ENCODE measurements at places on chromosomes 5 and 9.

DNA sequence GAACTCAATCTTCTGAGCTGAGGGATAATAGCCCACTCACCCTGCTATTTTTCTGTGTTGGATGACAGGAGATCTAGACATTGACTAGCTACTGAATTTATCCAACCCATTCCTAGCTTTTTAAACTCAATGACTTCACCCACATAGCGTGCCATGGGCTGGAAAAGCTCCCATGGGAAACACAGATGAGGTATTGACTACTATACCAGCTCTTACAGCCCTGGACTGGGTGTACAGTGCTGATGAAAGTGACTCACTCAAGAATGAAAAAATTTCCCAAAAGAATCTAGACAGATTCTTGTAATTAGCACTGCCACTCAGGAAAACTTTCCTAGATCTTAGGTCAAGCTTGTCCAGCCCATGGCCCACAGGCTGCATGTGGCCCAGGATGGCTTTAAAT, 72.7 kb upstream of the NREP start:
- no peak for DNase-seq

DNA sequence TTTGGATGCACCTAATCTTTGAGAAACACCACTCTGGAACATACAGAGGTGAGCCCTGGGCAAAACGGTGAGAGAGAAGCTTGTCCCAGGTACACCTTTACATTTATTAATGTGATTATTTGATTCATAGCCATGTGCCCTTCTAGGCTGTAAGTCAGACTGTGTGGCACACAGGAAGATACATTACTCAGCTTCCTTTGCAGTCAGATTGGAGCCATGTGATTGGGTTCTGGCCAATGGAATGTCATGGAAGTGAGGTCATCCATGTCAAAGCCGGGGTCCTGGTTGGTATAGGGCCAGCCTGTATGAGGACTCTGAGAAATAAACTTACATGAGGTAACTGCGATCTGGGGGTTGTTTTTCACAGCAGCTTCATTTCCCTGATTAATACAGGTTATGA, 106.8 kb upstream of the CD180 start:
- DNase-seq = no peak

DNA sequence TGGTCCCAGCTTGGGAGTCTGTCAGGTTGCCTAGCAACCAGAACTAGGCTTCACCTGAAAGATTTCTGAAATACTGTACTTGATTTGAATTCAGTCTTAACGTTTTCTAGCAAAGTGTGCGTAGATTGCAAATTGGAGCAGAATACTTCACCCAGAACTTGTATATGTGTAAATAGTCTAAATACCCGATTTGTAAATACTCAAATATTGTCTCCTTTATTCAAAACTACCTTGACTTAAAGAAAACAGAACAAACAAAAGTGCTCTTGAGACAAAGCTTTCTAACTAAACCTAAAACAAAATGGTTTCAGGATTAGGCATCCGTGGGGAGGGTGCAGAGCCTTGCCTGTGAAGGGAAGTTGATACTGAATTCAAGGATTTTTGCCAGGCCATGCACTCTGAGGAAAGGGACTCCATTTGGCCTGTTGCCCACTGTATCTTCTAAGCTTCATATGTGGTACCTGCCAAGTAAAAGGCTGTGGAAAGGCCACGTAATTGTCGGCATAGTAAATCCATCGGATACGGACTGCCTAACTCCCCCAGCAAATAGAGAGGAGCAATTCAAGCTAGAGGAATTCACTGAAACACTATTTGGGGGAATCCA, 744 bp upstream of the HMGCS1 start:
- peak; percentile 91 for DNase-seq

DNA sequence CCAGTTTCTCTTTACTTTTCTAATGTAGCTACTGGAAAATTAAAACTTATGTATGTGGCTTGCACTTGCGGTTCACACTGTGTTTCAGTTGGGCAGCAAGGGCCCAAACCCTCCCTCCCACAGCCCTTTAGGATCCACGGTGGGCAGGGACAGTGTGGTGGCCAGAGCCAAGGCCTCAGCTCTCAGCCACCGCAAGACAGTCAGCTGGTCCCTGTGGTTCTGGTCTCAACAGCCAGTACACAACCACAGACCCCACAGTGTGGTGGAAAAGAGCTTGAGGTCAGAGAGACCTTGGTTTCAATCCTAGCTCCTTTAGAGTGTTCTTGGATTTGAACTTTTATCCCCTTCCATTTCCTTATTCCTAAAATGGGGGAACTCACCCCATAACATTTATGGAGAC, 153.0 kb upstream of the SMIM23 start:
- DNase-seq = no peak

DNA sequence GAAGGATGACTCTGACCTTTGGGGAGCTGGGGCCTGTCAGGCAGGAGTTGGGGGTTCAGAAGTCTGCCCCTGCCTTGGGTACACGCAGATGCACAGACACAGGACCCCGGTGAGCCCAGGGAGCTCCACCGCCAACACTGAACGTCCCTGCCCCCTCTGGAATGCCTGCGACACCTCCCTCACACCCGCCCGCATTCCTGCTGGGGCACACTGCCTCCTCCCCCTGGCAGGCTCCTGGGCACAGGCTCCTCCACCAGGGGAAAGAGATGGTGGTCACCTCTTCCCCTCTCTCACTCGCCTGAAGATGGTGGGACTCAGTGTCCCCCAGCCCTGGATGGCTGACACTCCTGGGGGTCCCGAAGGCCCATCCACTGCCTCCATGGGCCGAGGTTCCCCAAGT, 12.0 kb downstream of the CRB2 start:
- DNase-seq = no peak

DNA sequence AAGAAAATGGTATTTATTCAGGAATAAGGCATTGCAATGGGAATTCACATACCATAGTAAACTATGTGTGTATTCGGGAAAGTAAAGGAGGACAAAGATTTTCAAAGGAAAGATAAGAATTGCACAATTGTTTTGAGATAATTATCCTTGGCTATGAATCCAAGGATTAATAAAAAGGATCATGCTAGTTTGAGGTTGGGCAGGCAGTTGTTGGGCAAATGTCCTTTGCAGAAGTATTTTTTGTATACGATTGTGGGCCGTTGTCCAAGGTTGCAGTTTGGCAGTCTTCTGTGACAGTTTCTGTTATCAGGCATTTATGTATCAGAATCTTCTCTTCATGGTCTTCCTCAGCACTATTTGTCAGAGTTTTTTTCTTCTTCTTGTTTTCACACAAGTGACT, 10.6 kb upstream of the UBAP2 start:
- DNase-seq = no peak

GRCh38 chr9:133889584-133890301, 102.4 kb downstream of the VAV2 start:
- peak; percentile 78 for DNase-seq

- DNase-seq = no peak
These were observed 12.6 kb downstream of the ZBTB5 start for GRCh38 chr9:37452611-37453010.

- DNase-seq = no peak
These were observed 321.8 kb downstream of the SLIT3 start for GRCh38 chr5:168979135-168979534.

DNA sequence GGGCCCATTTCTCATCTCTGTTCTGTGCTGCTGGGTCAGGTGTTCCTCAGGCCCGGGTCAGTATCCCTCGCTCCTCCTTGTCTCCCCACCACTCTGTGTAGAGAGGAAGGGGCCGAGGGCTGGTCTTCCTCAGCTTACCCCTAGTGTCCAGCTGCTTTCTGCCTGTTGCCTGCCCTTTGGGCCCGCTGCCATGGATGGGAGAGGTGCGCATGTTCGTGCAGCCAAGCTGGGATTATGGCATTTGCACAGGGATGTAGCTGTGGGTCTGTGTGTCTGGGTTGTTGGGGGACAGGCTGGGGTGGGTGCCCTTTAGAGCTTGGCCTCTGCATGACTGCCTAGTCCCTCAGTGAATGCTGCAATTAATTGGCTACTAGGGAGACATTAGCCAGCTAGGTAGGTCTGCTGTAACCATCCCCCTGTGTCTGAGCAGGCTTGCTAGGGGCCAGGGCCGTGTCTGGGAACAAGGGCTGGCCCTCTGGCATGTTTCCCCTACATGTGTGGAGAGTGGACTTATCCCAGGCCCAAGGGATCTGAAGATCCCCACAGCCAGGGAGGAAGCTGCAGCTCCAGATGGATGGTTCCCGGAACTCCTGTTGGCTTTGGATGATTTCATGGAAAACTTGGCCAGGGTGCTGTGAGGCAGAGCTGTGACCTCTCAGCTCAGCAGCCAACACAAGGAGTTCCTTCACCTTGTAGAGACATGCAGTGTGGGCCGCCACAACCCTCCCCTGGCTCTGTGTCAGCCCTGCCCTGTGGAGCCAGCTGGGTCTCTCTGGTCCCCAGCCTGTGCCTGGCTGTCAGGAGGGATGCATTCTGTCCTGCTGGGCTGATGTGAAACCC, 161.9 kb downstream of the MACROH2A1 start:
- no peak for DNase-seq

DNA sequence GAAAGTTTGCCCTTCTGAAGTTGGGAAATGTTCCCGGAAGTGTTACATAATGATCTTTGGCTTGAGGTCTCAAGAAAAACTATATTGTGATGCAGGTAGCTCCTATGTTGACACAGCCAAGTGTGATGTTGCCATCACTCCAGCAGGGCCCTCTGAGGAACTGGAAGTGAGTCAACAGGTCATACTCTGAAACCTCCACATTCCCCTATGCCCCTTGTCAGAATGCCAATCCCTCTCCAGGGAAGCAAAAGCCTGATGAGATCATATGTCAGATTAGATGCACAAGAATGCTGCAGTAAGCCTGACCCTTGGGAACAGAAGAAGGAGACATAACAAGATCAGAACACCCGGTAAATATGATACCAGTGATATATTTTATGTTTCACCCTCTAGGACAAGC, 66.8 kb upstream of the ITGA2 start:
- DNase-seq = no peak

- DNase-seq = peak; percentile 60
These were observed 2.8 kb downstream of the CD74 start for GRCh38 chr5:150409638-150410523.
